CD8-positive, alpha-beta T cell (primary cell): ENCODE measurements at places on chromosomes 2 and 18.
A peak's percentile ranks its signal among the peaks of the same experiment; 100 is the strongest.

GRCh38 chr2:174597345-174598047 lies at the start of gene WIPF1:
TSS of gene WIPF1 (minus strand) at chr2:174597804. CDS start at chr2:174585573, 12,231 bp downstream.
- no peak for DNase-seq

- DNase-seq = peak; percentile 17
Measured at GRCh38 chr2:213150315-213151097, 906 bp downstream of the IKZF2 start.

DNA sequence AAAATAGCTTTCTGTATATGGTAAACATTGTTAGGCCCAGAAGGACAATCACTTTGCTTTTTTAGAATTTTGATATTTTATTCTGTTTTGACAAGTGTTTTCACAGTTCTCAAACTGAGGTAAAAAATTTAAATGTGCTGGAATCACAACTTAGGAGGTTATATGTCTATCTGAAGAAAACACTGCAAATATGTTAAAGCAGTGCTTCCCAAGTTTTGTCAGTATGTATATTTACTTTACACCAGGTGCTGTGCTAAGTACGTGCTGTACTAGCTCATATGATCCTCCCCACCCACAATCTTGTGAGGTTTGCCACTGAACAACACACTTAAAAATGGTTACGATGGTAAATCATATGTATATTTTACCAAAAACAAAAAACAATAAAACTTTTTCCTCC lies 124.2 kb downstream of the CABYR start:
- DNase-seq = no peak

- DNase-seq = no peak
Measured at GRCh38 chr18:55141318-55141717, 182.1 kb upstream of the CCDC68 start.

DNA sequence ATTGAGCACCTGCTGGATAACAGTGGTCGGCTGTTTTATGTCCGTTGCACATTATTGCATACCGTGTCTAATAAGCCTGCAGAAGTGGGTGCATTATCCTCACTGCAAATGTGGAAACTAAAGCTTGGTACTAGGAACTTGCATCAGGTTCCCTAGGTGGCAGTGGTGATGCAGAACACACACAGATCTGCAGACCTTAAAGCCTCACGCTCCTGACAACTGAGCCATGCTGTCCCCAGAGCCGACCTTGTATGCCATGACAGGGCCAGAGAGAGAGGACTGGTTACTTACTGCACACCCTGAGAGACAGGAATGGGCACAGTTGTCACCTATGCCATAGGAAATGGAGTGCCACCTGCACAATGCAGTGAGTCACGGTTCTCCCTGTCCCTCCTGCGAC lies 151.8 kb downstream of the SH3RF3 start:
- DNase-seq = no peak

DNA sequence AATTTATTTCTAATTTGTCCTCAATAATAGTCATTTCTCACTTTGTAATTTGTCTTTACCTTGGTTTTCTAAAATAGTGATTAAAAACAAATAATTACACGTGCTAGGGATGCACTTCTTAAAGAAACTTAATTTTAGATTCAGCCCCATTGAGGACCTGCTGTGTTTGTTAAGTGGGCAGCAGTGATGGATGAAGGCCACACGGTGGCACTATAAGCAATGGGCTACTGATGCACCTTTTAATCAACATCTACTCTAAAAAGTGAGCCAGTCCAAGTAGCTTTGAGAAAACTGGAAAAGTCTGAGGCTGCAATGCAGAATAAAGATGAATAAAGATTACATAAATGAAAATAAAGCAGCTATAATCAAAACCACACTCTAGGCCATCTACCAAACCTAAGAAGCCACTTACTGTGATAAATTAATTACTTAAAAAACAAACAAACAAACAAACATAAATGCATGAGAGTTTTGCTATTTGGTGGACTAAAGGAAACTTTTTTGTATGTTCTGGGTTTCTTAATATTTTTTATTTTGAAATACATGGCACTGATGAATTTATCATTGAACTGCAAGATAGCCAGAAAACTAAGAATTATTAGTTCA lies 89.3 kb downstream of the PDE11A start:
- DNase-seq = no peak

GRCh38 chr18:36365836-36366775 lies 68.6 kb downstream of the FHOD3 start:
- DNase-seq = no peak

GRCh38 chr2:143928613-143929012 lies 591.3 kb downstream of the ZEB2 start:
- DNase-seq = no peak

GRCh38 chr2:139477618-139478017 lies 697.4 kb upstream of the NXPH2 start:
- DNase-seq = no peak

DNA sequence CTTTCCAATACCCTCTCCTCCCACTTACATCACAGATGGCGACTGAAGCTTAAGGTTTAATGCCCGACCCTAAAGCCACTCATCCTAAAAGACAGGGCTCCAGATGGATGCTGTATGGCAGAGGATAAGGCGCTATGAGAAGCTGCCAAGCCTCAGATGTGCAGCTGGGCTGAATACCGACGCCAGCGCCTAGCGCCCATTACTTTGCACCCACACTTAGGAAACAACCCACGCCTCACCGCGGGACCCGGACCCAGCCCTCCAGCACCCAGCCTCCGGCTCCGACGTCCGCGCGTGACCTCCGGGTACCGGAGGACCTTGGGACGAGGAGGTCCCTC lies 335 bp downstream of the TRAK2 start:
- DNase-seq = no peak

DNA sequence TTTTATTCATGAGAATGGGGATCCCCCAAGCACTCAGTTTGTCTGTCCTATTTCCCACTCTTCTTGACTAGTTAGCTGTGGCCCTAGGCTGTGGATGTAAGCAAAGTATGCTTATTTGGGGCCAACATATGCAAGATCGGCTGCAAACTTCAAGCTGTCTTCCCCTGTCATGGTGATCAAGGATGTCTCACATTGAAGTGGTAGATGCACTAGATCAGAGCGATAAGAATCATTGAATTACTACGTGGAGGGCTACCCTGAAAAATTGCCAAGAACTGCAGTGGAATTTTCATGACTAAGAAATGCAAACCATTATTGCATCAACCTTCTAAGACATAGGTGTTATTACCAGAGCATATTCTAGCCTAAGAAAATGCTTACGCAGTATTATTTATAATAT lies 527.4 kb downstream of the RNF144A start:
- no peak for DNase-seq

DNA sequence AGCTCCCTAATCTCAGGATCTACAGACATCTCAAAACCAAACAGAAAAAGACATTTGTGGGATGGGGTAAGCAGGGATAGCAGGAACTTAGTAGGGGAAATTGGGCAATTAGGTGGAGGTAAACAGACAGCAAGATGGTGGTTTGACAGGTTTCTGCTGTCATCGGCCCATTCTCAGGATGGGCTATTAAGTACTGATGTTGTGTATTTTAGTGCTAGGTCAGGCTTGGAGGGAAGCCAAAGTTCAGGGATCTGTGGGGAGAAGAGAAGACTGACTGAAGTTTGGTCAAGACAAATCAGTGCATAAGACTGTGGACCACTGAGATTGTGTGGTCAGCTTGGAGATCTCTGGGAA lies 96.8 kb upstream of the THUMPD2 start:
- no peak for DNase-seq

DNA sequence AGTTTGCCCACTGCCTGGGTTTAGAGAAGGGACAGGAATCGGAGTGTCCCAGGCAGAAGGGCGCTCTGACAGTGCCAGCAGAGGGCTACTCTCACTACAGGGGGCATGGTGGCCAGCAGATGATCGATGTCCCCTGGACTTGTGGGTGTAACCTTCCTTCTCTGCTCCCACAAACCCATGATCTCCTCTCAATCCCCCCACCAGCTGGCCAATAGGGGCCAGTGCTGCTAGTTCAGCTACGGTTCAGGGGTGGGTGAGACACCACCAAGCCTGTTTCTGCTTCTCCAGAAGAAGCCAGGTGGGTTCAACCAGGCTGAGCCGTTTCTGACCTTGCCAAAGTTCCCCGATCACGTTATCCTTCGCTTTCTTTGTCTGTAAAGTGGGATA lies 1.3 kb downstream of the NPPC start:
- DNase-seq = no peak

- DNase-seq = no peak
Measured at GRCh38 chr2:59462422-59463197, 1090.8 kb downstream of the BCL11A start.

GRCh38 chr2:230068651-230069055 lies at the start of gene SLC16A14:
TSS of gene SLC16A14 (minus strand) at chr2:230068924. CDS start at chr2:230059352, 9,572 bp downstream.
- DNase-seq = peak; percentile 2

DNA sequence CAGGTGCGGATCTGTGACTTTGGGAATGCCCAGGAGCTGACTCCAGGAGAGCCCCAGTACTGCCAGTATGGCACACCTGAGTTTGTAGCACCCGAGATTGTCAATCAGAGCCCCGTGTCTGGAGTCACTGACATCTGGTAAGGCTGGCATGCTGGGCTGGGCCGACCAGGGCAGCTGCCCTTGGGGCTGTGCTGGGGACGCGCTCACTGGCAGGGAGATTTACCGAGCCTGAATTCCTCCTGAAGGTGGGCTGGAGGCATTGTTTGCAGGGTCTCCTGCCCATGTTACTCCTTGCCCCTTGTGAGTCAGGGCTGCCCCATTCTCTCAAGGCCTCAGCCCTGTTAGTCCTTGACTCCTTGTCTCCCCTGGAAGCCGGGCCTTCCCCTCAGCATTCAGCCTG lies 18.7 kb upstream of the GMPPA start:
- no peak for DNase-seq
